ENCODE measurements at places on chromosomes 5 and 9.

GRCh38 chr5:84327591-84327990, 57.1 kb downstream of the EDIL3 start:
- no peak for DNase-seq

DNA sequence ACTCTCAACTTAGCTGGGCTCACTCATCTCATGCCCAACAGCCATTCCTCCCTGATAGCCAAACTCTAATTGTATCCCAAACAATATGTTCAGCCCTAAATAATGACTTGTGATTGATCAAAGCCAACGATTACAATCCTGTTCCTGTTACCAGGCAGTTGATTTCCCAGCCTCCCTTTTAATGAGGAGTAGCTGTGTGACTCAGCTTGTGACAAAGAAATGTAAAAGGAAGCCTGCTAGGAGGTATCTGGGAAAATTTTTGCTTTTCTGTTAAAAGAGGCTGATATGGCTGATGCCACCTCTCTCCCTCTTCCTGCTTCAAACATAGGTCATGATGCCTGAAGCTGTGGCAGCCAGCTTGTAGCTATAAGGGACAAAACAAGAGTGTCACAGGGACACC, 19.6 kb upstream of the ENC1 start:
- no peak for DNase-seq

DNA sequence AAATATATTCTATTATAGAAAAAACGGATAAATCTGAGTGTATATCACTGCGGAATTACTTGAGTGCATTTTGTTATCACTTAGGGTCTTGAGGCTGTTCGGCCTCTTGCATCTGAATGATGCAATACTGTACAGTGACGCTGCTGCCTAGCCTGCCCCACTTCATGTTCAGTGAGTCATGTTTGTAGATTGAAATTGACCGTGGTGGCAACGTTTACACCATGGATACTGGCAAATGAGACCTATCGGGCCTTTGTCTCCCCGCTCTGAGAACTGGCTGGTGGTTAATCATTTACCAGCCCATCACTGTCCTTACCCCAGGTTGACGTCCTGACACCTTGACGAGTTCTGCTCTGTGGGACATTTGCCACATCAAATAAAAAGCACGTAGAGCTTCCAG, 510.1 kb upstream of the ADAMTS16 start:
- no peak for DNase-seq

- DNase-seq: no peak
These were observed 299.7 kb downstream of the IZUMO3 start for GRCh38 chr9:24245988-24246387.

DNA sequence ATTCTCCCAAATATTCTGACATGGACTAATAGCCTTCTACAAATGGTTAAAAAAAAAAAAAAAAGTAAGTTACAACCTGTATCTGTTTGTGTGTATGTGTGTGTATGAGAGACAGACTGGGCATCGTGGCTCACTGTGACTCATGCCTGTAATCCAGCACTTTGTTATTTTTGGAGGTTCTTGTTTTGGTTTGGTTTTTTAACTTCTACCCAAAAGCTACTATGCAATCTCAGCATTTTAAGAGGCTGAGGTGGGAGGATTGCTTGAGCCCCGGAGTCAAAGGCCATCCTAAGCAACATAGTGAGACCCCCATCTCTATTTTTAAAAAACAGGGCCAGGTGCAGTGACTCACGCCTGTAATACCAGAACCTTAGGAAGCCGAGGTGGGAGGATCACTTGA, 17.6 kb upstream of the HAVCR1 start:
- DNase-seq: no peak

- DNase-seq: no peak
These were observed 35.7 kb downstream of the SECISBP2 start for GRCh38 chr9:89353989-89354388.

GRCh38 chr5:71809446-71809845, 90.4 kb downstream of the CARTPT start:
- DNase-seq: no peak

GRCh38 chr5:75199946-75200345, 36.7 kb downstream of the ANKRD31 start:
- DNase-seq: no peak

- no peak for DNase-seq
These were observed 19.5 kb downstream of the ERAP1 start for GRCh38 chr5:96788112-96788749.

DNA sequence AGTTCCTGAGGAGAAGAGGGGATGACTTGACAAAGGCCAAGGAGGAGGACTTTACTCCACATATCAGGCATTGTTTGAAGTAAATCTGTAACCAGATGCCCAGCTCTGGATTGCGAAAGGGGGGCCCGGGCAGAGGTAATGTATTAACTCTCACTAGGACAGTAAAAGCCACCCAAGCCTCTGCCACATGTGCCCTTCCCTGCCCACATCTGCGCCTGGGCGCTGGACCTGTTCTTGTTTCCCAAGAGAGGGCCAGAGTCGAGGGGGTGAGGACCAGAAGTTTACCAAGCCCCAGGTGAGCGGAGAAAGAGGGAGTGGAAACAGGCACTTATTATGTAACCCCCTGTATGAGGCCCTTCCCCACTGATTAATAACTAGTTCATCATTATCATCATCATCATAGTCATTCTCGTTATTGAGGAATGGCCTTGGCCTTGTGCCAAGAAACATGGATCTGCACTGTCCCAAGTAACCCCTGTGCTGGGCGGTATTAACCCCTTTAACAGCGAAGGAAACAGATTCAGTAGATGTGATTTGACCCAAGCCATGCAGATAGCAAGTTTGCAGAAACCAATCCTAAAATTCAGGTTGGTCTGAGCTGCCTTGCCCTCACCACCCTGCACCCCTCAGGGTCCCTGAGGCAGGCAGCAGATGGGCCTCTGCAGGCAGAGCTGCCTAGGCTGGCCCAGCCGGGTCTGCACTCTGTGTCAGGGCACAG, at the start of gene SLC23A1:
Gene SLC23A1, minus strand, starts transcription at position 23 of the 718 bp plus-strand sequence. CDS start 44 bp downstream, outside the sequence.
- no peak for DNase-seq

- DNase-seq: peak; percentile 86
These were observed 110.6 kb downstream of the PAM start for GRCh38 chr5:102865510-102866236.

GRCh38 chr5:35898952-35899660, 39.3 kb downstream of the CAPSL start:
- DNase-seq: no peak

DNA sequence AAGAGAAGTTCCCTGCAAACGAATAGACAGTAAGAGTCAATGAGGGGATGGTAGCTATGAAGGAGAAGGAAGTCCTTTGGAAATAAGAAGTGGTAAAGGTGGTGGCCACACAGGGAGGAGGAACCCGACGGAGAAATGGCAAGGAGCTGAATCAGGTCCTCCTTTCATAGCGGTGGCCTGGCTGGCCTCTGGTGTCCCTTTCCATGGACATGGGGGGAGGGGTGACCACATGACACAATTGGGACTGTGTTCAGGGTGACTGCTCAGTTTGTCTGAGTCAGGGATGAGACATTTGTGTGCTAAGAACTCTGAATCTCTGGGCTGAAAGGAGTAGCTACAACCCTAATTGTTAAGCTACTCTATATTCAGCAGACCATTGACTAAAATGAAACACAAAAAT, 28.7 kb upstream of the TIMD4 start:
- DNase-seq: no peak

GRCh38 chr9:84314306-84314705, 26.3 kb downstream of the SLC28A3 start:
- no peak for DNase-seq

GRCh38 chr5:165360784-165361542, 1855.5 kb downstream of the MAT2B start:
- no peak for DNase-seq

DNA sequence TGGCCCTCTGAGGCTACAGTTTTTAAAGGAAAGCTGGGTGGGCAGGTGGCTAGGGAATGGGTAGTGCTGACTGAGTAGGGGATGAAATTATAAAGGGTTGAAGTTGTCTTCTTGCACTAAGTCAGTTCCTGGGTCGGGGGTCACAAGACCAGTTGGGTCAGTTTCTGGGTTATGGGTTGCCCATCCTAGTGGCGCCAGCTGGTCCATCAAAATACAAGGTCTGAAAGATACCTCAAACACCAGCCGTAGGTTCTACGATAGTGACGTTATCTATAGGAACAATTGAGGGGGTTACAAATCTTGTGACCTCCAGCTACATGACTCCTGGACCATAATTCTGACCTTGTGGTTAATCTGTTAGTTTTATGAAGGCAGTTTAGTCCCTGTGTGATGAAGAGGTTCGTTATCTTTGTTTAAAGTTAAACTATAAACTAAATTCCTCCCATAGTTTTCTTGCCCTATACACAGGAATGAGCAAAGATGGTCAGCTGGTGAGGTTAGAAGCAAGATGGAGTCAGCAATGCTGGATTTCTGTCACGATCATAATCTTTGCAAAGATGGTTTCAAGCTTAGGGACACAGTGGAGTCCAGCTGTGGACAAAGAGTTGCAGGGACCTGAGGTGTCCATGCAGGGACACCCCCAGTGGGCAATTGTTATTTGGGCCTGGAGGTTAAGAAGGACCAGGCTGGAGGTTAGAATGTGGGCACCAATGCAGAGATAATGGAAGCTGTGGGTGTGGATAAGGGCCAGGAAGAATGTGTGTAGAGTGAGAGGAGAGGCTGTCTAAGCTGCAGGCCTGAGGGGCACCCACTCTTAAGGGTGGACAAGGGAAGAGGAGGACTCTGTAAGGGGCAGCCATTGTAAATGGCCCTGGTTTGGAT, 14.0 kb upstream of the CREBRF start:
- no peak for DNase-seq

DNA sequence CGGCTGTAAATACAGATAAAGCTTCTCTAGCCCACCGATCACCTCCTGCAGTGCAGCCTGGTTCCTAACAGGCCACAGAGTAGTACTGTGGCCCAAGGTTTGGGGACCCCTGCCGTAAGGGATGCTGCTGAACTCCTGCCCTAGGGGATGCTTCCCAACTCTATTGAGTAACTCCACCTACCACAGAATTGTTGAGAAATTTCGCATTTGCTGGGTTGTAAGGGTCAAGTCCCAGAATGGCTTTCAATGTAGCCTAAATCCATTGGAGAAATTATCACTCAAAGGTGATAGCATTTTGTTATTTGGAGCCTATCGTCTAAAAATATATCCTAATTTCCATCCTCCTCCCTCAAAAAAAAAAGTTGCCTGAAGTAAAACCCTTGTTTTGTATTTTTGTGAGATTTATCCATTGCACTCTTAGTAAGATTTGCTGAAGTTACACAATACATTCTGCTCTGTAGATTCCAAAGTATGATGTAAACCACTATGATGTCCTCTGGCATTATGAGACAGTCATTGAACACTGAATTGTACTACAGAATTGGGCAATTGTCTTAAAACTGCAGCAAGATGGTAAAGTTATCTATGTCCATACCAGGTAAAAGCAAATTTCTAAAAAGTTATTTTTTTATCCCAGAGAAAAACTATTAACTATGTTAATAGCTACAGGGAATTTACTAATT, 14.0 kb downstream of the ACTBL2 start:
- no peak for DNase-seq

DNA sequence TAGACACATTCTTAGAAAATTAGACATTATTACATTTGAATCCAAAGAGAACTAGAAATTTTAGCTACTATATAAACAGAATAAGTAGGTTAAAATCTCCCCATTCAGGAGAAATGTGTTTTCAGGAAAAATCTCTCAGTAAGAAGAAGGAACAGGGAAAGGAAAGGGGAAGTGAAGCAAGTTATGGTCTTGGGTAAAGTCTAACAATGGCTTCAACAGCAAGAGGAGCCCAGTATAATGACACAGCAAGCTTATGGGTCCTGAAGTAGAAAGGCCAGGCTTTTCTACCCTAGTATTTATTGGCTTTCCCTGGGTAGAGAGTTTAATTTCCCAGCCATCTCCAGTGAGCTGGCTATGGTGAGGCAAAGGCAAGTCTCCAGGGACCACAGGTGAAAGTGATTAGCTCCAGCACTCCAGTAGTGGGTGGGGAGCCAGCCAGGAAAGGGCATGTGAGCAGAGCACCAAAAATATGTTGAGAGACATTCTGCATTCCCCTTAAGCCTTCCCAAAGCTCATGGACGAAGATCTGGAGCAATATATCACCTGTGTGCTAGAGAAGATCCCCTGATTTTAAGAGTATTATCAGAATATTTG, 981.7 kb downstream of the NR2F1-AS1 start:
- no peak for DNase-seq
